ENCODE measurements at places on chromosomes 16 and 17.

- DNase-seq = no peak
These were observed 291.1 kb upstream of the IRX3 start for GRCh38 chr16:54577651-54578128.

GRCh38 chr16:19883296-19883965 lies 1.2 kb downstream of the GPRC5B start:
- DNase-seq = no peak

- no peak for DNase-seq
These were observed 133.7 kb downstream of the GSG1L start for GRCh38 chr16:27929818-27930217.

DNA sequence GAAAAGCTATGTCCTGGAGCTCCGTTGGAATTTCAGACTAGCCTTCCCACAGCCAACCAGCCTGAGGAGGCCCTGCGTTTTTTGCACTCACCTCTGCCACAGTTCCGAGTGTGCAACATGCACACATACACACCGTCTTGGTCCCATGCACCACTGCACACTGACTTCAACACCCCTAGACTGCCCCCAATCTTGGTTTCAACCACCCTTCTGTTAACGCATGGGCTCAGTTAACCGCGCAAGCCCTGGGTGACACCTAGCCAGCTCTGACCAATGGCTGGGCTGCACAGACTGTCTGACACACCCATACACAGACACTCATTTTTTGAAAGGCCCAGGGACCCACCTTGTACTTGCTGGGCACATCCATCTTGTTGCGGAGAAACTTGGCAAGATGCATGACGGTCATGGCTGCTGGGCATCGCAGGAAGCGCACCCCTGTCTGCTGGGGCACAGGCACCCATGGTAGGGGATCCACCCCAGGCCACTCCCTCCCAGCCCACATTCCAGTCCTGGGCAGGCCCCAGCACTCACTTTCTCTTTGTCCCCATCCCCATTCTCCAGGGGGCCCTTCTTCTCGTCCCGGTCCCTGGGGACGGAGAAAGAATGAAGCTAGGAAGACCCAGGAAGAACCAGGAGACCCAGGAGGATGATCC lies 8.0 kb downstream of the CISD3 start:
- no peak for DNase-seq

- no peak for DNase-seq
These were observed 685 bp upstream of the MPG start for GRCh38 chr16:77273-77806.

- DNase-seq = no peak
These were observed 15.9 kb downstream of the KPNB1 start for GRCh38 chr17:47665655-47666054.

DNA sequence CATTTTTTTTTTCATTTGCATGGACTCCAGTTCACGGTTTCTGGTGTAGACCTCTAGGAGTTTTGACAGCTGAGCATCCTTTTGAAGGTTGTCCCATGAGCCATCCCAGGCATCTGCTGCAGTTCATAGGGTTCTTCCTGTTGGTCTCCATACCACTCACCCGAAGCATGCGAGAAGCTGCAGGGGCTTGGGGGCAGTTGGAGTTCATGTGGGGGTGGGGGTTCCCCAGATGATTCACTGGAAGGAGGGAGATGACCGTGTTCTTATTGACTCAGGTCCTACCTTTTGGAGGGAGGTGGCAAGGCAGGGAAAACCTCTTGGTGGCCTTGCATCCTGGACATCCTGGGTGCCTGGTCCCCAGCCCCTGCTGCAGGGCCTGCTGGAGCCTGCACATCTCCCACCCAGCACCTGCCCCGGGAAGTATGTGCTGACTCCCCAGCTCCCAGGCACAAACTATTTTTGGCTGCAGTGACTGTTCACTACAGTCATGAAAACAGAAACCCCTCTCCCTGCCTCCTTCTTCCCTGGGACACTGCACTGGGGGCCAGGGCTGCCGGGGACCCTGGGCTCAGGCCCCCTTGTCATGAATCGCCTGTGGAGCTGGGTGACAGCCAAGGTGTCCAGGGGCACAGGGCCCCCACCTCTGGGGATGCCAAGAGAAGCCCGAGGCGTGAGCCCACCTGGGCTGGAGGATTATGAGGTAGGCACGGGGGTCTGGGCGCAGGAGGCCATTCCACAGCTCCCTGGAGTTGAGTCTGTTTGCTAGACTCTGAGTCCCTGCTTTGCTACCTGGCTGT lies 64.9 kb upstream of the LGALS9 start:
- no peak for DNase-seq

DNA sequence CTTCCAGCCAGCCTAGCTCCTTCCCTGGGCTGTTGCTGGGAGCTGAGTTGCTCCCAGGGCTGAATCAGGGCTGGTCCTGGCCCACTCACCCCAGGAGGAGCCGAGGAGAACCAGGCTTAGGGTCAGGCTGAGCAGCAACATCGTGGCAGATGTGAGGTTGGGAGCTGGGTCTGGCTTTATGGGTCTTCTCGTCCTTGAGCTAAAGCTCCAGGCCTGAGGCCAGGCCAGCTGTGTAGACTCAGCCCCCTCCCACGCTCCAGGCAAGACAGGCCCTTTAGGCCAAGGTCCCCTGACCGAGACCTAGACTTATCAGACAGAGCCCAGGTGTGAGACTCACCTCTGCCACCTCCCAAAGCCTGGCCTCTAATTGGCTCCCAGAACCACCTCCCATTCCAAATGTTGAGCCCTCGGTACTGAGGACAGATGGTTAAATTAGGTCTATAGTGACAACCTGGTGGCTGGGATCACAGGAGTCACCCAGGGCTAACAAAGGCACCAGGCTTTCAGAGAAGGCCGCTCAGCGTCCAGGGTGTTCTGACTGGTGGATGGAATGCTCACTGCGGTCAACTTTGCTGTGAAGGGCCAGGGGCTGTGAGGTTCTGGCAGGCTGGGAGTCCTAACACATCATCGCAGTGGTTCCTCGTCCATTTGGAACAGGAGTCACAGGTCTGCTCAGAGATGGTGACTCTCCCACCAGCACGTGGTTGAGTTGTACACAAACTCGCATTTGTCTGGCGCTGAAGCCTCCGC lies at the start of gene CTRL:
Gene CTRL (minus strand): TSS at position 151 of the 750 bp plus-strand sequence. CDS start 10 bp downstream, at position 141.
- no peak for DNase-seq

DNA sequence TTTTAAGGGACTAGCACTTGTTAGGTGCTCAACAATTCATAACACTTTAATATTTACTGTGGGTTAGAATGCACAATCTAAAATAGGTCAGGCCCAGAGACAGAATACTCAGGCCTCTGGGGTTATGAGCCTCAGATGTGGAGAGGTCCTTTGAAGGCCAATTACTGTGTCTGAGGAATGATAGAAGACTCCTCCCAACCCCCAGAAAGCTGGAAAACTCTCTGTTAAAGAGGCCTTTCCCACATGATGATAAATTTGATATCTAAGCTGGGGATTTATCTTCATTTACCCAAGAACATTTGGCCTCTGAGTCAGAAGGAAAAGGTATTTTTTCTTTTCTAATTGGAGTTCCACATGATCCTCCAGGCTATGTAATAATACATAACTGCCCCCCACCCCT lies 41.1 kb upstream of the MMD start:
- DNase-seq = no peak

DNA sequence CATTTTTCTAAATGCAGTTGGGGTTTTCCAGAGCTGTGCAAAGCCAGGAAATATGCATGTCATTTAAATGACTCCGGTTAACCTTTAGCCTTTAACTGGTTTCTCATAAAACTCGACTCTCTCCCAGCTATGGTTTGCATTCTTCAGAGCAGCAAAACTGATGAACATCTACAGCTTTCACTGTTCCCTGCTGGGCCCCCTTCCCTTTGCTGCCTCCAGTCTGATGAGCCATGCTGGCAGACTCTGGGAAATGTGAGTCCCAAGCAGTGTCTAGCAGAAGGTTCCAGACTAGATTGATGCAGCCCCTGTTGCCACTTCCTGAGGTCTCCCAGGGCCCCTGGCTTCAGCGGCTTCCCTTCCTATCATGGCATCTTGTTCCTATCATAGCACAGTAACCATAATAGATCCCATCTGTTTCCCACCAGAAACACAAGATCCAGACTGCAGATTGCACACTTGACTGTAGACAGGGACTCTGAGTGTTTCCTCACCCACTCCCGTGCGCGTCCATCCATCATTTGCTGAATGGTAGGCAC lies 135.4 kb downstream of the CLEC16A start:
- no peak for DNase-seq

DNA sequence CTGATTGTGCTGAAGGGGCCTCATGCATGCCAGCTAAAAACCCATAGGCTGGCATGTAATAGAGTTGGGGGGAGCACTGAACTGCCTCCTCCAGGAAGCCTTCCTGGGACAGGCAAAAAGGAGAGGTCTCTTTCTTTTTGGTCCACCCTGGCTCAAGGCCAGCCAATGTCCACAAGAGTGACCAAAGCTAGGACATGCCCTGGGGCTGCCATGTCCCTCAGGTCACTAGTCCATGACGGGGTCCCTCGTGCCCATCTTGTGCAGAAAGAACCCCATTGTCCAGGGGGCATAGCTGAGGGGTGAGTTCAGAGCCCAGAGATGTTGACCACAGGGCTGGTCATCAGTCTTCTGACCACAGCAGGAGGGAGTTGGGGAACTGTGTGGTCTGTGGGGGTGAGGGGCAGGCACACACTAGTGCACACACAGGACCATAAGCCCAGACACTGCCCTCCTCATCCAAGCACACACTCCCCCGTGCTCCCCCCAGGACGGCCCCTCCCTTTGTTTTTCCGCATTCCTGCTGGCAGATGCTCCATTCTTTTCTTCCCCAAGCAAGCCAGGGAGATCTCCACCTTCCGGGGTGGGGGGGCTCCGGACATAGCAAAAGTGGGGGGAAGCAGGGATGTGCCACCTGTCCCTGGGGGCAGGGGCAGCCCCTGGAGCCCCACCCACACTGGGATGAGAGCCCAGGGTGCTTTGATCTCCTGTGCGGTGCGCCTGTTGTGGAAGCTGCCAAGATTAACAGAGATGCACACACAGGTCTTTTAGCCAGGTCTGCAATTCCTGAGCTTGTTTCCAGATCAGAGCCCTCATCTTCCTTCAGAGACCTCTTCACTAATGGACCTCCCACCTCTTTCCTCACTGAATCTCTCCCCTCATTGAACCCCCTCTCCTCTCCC lies 25.2 kb upstream of the PHB1 start:
- DNase-seq = no peak

GRCh38 chr16:81639931-81640680 lies 139.0 kb upstream of the PLCG2 start:
- no peak for DNase-seq

GRCh38 chr17:44581868-44582267 lies 24.6 kb downstream of the FZD2 start:
- no peak for DNase-seq

- DNase-seq = no peak
These were observed 5.1 kb downstream of the ZNF821 start for GRCh38 chr16:71878911-71879310.

DNA sequence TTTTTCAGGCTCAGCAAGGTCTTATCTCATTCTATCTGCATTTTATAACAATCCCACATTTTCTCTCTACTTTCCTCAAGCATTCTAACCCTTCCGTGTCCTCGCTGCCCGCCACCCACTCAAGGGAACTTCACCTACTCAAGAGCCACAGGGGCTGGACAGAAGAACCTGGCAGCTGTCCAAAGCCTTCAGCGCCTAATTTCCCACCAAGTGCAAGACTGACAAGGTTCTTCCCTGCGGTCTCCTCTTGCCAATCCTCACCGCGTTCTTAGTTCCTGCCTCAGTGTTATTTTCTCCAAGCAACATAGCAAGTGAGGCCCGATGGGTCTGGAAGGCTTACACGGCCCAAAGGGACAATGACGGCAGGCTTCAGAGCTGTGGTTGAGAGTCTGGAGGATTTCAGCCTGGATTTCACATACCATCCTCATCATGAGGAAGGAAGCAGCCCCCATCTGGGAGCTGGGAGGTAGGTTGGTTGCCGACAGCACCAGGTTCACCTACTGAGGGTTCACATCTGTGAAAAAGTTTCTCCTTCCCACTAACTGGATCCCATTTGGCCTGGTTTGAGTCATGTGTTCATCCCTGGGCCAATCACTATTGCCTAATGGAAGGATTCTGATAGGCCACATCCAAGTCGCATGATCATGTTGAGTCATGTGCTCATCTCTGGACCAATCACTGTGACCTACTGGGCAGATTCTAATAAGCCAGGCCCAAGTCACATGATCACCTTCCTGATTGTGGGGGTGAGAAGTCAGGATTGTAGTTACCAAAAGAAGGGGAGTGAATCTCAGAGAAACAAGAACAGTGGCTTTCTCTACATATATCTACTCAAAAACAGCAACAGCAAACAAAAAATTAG lies 108.2 kb downstream of the N4BP1 start:
- no peak for DNase-seq

DNA sequence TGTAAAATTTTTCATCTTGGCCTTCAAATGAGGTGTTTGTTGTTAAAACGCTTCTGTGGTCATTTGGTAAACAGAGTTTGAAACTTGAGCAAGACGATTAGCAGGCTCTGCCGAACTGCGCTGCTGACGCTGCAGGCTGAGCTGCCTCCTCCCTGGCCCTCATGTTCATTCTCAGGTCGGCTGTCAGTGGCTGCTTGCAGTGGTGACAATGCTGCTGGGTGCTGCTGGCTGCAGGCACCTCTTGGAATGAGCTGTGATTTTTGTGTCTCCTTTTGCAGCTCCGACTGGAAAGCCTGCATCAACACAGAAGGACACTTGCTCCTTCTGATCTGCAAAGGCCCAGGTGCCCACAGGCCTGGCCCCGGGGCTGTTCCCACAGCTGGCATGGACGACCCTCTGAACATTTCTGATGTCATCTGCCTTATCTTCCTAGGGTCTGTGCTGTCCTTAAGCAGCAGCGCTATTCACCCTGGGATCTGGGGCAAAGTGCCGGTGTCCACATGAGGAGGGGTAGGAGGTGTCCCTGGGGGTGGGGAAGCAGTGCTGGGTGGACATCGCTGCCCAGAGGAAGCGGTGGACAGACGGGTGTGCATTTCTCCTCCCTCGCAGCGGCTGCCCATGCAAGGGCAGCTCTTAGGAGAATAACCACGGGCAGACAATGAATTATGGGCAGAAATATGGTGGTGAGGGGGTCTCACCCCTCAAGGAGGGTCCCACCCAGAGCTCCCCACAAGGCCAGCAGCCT lies 23.1 kb upstream of the OSGIN1 start:
- no peak for DNase-seq

DNA sequence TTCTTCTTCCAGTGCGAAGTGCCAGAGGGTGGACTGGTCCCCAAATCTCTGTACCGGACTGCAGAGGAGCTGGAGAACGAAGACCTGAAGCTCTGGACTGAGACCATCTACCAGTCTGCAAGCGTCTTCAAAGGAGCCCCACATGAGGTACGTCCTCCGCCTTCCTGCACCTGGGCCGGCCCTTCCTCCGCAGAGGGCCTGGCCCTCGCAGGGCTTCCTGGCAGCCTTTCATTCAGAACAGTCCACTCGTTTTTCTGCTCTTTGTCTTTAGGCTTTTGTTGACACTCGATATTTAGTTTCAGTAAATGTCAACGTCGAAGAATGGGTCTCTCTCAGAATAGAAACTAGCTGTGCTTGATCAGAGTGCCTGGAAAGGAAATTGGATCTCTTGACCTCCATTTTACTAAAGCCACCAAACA lies 68.6 kb downstream of the SEC14L1 start:
- no peak for DNase-seq

GRCh38 chr17:60495260-60495659 lies 30.8 kb downstream of the APPBP2 start:
- no peak for DNase-seq

GRCh38 chr16:75342308-75342811 lies 90.9 kb upstream of the BCAR1 start:
- no peak for DNase-seq

GRCh38 chr16:87570938-87571867 lies 31.1 kb upstream of the JPH3 start:
- no peak for DNase-seq

- peak; percentile 17 for DNase-seq
These were observed 10.4 kb upstream of the CHMP6 start for GRCh38 chr17:80981062-80981902.

All from CD4-positive, alpha-beta T cell treated with Interferon alpha-2 for 1 hour (primary cell).